ENCODE measurements at places on chromosomes 2 and 18.

DNA sequence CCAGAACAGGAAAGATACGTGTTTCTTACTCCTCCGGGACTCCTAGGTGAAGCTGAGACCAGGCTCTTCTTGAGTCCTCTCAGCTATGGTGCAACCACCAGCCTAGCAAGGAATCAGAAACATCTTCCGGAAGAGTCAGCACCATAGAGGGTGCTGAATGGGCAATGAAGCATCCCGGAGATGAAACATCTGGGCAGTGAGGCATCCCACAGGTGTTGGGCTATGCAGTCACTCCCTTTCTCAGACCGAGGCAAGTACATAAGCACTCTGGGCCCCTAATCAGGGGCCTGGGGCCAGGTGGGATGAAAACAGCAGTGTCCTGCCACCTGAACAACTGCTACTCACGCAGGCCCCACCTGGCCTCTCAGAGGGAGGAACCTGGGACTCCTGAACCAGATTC is 1.4 kb upstream of the CAPN10 start:
- H3K27me3 ChIP-seq = no peaks in the 10 kb centered on the region
- no peak overlapping the region for H3K27ac ChIP-seq
- peak overlapping the region; percentile 92 for H3K4me3 ChIP-seq
- H3K4me1 ChIP-seq = peaks cover 19% of the 10 kb centered on the region
- H3K36me3 ChIP-seq = no peaks in the 10 kb centered on the region
- no peak for DNase-seq

DNA sequence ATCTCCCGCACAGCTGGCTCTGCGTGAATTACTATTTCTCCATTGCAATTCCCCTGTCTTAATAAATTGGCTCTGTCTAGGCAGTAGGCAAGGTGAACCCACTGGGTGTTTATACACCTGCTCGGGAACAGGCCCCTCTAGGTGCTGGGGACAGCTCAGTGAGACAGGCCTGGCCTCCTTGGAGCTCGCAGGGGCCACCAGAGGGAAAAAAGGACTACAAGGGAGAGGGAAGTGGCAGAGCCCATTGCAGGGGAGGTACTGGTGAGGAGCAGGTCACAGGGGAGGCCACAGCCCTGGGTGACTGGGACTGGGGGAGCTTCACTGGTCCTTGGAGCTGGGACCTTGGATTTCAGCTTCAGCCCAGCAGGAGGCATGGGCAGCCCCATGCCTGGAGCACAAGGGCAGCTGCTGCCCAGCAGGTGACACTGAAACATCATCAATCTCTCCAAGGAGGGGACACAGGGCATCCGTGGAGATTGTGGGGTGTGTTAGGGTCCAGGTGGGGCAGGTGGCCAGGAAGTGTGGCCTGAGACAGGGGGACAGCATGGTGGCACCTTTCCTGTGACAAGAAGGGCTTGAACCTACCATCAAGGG is 31.2 kb downstream of the NGEF start:
- H3K4me1 ChIP-seq = no peaks in the 10 kb centered on the region
- H3K27me3 ChIP-seq = no peaks in the 10 kb centered on the region
- no peak overlapping the region for H3K4me3 ChIP-seq
- no peaks in the 10 kb centered on the region for H3K36me3 ChIP-seq
- no peak for DNase-seq

DNA sequence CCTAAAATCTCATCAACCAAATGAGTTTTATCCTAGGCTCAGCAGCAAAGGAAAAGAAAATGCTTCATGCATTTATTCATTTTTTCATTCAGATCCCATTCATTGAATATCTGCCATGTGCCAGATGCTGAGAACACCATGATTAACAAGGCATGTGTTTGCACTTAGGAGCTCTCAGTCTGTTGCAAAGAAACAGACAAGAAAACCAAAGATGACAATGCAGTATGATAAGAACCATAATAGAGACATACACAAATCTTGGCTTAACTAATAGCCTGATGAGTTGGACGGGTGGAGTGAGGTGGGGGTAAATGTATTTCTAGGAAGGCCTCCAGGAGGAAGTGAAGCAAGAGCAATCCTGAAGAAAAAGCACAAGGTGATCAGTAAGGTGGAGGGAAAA is 177.8 kb upstream of the SCN7A start:
- DNase-seq = no peak
- no peaks in the 10 kb centered on the region for H3K27me3 ChIP-seq
- no peaks in the 10 kb centered on the region for H3K4me1 ChIP-seq
- H3K4me3 ChIP-seq = no peak overlapping the region
- no peak overlapping the region for H3K27ac ChIP-seq

DNA sequence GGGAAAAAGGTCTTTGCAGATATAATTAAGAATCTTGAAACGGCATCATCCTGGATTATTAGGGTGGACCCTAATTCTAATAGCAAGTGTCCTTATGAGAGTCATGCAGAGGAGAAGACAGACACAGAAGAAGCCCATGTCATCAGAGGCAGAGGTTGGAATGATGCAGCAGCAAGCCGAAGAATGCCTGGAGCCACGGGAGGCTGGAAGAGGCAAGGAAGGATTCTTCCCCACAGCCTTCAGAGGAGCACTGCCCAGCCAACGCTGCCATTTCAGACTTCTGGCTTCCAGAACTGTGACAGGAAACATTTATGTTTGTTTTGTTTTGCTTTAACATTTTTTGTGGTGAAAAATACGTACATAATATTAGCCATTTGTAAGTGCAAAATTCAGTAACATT is 72.3 kb downstream of the MCFD2 start:
- H3K27me3 ChIP-seq = no peaks in the 10 kb centered on the region
- H3K27ac ChIP-seq = no peak overlapping the region
- DNase-seq = no peak
- no peaks in the 10 kb centered on the region for H3K36me3 ChIP-seq
- no peak overlapping the region for H3K4me3 ChIP-seq

DNA sequence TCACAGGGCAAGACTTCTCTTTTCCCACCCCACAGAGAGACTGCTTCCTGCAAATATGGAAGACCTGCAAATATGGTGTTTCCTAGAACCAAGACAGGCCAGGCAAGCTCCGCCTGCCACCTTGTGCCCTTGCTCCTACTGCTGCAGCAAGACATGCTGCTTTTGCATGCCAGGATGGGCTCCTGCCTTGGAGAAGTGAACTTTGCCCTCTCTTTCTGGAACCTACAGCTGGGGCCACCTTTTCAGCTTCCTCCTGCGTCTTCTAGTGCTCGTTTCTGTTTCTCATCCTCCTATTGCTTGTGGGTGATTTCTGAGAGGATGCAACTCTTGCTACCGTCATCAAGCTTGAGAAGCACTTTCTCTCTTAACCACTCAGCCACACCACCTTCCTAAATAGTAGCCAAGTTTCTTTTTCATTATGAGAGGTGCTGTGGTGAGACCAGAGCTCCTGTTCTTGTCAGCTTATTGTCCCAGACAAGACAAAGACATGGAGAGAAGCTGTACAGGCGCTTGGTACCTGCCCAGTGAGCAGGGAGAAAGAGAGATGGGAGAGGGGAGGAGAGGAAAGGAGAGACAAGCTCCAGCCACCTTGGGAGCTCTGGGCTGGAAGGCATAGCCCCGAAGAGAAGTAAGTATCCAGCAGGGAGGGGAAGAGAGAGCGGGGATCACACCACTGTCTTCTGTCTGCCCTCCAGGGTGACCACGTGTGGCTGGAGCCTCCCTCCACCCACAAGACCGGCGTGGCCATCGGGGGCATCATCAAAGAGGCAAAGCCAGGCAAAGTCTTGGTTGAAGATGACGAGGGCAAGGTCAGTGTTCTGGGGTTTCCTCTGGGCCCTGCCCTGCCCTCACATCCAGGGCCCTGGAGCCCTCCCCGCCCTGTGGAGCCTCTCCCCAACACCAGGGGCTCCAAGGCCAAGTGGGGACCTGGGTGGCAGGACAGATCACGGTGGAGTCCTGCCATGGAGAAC is 28.3 kb downstream of the MYO7B start:
- no peaks in the 10 kb centered on the region for H3K4me1 ChIP-seq
- no peak overlapping the region for H3K27ac ChIP-seq
- H3K27me3 ChIP-seq = no peaks in the 10 kb centered on the region
- no peak overlapping the region for H3K4me3 ChIP-seq

- DNase-seq = no peak
- no peaks in the 10 kb centered on the region for H3K4me1 ChIP-seq
- no peak overlapping the region for H3K27ac ChIP-seq
- no peaks in the 10 kb centered on the region for H3K27me3 ChIP-seq
- no peak overlapping the region for H3K4me3 ChIP-seq
- no peaks in the 10 kb centered on the region for H3K36me3 ChIP-seq
Measured at GRCh38 chr2:102764083-102764482, 2.3 kb downstream of the TMEM182 start.

- no peaks in the 10 kb centered on the region for H3K36me3 ChIP-seq
- no peak for DNase-seq
- no peak overlapping the region for H3K27ac ChIP-seq
- H3K4me1 ChIP-seq = no peaks in the 10 kb centered on the region
- peaks cover under 1% of the 10 kb centered on the region for H3K27me3 ChIP-seq
Measured at GRCh38 chr2:78999406-78999805, 26.1 kb upstream of the REG3G start.

DNA sequence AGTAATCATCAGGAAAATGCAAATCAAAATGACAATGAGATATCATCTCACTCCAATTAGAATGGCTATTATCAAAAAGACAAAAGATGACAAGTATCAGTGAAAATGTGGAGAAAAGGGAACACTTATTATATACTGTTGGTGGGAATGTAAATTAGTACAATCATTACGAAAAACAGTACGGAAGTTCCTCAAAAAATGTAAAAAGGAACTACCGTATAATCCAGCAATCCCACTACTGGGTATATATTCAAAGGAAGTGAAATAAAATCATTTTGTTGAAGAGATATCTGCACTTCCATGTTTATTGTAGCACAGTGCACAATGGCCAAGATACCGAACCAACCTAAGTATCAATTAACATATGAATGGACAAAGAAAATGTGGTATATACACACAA is 52.4 kb upstream of the TEX51 start:
- H3K27me3 ChIP-seq = no peaks in the 10 kb centered on the region
- H3K4me3 ChIP-seq = no peak overlapping the region
- H3K27ac ChIP-seq = no peak overlapping the region
- H3K36me3 ChIP-seq = no peaks in the 10 kb centered on the region
- H3K4me1 ChIP-seq = no peaks in the 10 kb centered on the region

DNA sequence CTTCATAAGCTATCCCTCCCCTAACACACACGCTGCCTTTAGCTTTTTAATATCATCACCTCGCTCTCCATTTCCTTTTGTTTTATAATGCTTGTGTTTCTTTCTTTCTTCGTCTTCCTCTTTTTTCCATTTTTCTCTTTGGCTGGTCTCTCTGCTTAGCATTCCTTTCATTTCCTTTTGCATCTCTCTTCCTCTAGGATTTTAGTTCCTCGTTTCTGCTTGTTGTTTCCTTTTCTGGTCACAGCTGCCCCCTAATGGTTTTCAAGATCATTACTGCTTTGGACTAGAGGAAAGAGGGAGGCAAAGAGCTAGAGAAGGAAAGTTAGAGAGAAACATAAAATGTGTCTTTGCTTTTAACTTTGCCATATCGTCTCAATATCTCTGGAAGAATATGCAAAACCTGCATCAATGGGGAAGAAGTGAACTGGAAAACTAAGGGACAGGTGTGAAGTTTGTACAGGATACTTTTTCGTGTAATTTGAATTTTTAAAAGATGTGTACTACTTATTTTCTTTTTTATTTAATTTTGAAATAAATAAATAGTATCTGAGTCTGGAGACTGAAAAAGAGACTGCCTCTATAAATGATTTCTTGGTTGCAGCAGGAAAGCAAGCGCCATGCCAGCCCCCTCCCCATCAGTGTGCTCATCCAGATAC is 6.3 kb upstream of the NRP2 start:
- no peak overlapping the region for H3K27ac ChIP-seq
- no peak for DNase-seq
- H3K27me3 ChIP-seq = no peaks in the 10 kb centered on the region
- H3K4me1 ChIP-seq = no peaks in the 10 kb centered on the region
- H3K36me3 ChIP-seq = no peaks in the 10 kb centered on the region

DNA sequence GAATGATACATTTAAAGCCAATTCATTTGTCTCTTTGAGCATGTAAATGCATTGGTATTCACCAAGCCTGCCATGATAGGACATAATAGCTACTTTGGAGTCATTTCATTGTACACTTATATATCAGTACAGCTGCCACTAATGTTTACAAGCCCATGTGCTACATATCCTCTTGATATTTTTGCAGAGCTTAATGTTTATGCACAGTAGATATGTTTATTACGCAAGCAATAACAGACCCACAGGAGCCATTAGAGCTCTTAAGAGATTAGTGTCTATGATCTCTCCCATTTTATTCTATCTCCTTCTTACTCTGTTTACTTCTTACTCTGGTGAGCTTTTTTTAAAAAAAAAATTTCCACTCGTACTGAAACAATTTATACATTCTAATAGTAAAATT is 1132.1 kb upstream of the ZEB2 start:
- no peak overlapping the region for H3K27ac ChIP-seq
- no peaks in the 10 kb centered on the region for H3K27me3 ChIP-seq
- no peak for DNase-seq
- H3K4me3 ChIP-seq = no peak overlapping the region
- no peaks in the 10 kb centered on the region for H3K4me1 ChIP-seq

GRCh38 chr2:128450211-128451024 is 131.8 kb upstream of the HS6ST1 start:
- H3K36me3 ChIP-seq = no peaks in the 10 kb centered on the region
- H3K27ac ChIP-seq = no peak overlapping the region
- H3K27me3 ChIP-seq = no peaks in the 10 kb centered on the region
- no peak for DNase-seq
- H3K4me1 ChIP-seq = no peaks in the 10 kb centered on the region
- no peak overlapping the region for H3K4me3 ChIP-seq

- no peaks in the 10 kb centered on the region for H3K4me1 ChIP-seq
Measured at GRCh38 chr2:3010001-3010400, 367.6 kb downstream of the EIPR1 start.

DNA sequence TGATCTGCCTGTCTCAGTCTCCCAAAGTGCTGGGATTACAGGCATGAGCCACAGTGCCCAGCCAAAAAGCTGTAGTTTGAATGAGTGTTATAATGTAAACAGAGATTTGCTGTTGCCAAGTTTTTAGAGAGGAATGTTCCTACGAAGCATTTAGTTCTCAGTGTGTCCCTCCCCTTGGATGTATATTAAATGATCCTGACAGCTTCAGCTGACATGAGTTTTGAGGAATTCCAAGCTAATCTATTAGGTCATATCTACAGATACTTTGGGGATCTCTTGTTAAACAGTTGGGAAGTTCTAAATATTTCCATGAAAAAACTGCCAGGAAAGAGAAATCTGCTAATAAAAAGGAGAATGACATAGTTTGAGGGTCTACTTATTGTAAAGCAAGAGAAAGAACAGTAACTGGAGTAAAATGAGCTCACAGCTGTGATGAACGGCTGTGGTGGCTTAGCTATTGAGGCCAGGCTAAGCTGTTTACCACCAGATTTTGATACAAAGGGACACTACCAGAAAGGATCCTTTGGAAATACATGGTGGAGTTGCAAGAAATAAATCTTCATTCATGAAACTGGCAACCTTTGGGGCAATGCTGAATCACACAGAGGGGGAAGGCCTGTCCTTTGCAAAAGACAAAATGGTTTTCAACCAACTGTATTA is 2.6 kb upstream of the STON1 start:
- DNase-seq = no peak
- H3K4me3 ChIP-seq = no peak overlapping the region
- no peaks in the 10 kb centered on the region for H3K36me3 ChIP-seq
- H3K27ac ChIP-seq = peak overlapping the region; percentile 65
- no peaks in the 10 kb centered on the region for H3K4me1 ChIP-seq
- no peaks in the 10 kb centered on the region for H3K27me3 ChIP-seq

GRCh38 chr2:45643543-45644542 is 7.6 kb upstream of the PRKCE start:
- H3K27ac ChIP-seq = no peak overlapping the region
- no peaks in the 10 kb centered on the region for H3K4me1 ChIP-seq
- H3K4me3 ChIP-seq = peak overlapping the region; percentile 41

GRCh38 chr2:38610851-38611801 is 8.4 kb upstream of the HNRNPLL start:
- H3K36me3 ChIP-seq = no peaks in the 10 kb centered on the region
- H3K27me3 ChIP-seq = no peaks in the 10 kb centered on the region
- H3K4me1 ChIP-seq = no peaks in the 10 kb centered on the region

Data from prostate gland (tissue), 2 donors.